NCI-H1105 treated with DMSO at 0.1 percent for 48 hours (cell line): ENCODE measurements at places on chromosomes 3 and 15.

DNA sequence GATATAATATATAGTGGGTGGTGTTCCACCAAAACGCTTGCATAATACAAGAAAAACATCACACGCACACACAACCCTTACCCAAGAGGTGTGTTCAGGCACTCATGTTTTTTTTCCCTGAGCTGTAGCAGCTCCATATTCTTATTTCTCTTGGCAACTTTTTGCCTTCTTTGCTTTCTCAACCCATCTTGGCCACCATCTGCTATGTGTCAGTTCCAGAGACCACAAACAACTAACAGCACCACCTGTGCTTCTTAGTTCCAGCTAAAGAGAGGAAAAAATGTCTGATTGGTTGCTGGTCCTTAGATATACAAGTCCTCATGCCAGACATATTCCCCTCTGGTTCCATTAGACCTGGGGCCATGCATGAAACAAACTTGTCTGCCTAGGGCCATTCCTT is 11.9 kb downstream of the ACTC1 start:
- no peak for DNase-seq

DNA sequence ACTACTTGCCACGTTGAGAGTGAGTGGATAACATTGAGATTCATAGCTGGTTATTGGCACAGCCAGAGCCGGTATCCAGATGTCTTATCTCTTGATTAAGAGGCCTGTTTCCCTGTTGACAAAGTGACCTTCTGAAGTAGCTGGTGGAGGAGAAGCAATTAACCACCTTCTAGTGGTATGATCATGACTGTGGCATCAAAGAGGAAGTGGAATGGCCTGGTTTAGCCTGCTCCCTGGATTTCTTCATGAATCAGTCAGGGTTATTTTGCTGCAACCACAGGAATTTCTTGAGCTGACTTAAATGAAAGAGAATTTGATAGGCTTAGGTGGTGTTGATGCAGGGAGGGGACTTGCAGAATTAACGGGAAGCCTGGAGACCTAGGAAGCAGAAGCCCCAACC is 398.3 kb downstream of the MFSD1 start:
- no peak for DNase-seq

DNA sequence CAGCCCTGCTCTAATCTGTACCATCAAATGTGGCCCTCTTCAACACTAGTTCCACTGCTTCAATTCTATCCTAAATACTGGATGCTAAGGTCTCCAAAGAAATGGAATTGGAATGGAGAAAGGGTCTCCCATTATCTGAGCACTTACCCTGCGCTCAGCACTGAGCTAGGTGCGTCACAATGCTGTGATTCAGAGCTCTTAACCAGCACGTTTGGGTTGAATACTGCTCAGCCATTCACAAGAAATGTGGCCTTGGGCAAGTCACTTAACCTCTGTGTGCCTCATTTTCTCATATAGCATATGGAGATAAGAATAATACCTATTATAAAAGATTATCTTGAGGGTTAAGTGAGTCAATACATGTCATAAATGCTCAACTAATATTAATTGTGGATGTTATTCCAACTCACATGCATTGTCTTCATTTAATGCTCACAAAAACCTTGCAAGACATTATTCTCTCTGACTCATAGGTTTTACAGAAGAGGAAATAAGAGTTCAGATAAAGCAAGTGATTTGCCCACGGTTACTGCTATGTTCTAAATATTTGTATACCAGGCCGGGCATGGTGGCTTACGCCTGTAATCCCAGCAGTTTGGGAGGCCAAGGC is 27.4 kb upstream of the SRGAP3 start:
- DNase-seq: no peak

DNA sequence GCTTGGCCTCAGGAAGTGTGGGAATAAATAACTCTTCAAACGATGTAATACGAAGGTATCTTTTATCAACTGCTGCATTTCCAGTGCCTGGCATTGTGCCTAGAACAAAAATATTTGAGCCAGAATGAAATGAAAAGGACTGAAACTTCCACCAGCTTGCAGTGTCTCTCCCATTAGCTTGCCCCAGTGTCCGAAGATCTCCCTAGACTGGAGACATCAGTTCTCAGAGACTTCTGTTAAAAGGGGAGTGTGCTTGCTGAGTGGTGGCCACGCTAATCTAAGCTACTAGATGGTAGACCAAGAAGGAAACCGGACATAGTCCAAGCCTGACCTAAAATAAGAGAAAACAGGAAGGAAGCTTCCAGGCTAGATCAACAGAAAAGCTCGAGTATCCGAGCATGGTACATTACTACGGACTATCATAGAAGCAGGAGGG is 28.6 kb downstream of the KCNAB1 start:
- no peak for DNase-seq

GRCh38 chr3:94310341-94311135 is 247.7 kb downstream of the NSUN3 start:
- DNase-seq: no peak

DNA sequence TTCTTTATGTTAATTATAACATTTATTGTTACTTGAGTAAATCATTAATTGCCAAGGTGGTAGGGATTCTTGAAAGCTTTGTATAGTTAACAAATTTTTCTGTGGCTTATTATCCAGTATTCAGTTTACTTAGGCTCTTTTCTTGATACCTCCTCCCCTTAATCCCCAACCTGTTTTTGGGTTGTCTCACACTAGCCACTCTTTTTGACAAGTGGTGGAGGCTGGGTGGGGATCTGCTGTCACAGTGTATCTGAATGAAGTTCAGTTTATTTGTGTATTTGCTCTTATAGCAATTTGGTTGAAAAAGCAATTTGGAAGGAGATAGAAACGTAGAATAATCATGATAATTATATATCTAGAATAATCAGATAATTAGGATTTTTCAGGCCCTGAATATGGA is 43.8 kb downstream of the STT3B start:
- DNase-seq: peak; percentile 0

DNA sequence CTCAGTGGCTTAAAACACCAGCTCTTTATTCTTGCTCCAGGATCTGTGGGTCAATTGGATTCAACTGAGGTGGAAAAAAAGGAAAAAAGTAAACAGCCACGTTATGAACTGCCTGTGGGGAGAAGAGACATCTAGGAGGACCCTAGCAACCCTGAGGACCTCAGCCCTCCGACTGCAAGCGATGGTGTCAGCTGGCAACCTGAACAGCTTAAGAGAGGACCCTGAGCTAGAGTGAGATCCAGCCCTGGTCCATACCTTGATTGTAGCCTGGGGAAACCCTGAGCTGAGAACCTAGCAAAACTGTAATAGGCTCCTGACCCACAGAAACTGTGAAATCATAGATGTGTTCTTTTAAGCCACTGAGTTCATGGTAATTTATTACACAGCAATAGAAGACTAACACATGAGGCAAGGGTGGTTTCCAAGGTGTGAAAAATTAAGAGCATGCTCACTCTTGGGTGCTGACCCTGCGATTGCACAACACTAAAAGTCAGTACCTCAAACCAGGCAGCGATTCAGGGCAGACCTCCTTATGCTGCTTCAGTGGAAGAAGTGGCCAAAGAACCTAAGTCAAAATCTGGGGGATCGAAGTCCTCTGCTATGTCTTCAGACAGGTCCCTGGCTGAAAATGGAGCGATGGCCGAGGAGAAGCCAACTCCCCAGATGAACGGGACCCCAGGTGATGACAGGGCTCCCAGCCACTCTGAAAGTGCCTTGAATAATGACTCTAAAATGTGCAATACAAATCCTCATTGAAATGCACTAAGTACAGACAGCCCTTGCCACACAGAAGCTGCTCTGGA is 57.7 kb downstream of the GASK1A start:
- DNase-seq: no peak

- no peak for DNase-seq
Observed at GRCh38 chr15:66955001-66955516, 110.3 kb upstream of the SMAD3 start.

- DNase-seq: no peak
Observed at GRCh38 chr3:101340591-101340990, 20.2 kb upstream of the IMPG2 start.

GRCh38 chr3:45907769-45908705 is 21.7 kb downstream of the CCR9 start:
- no peak for DNase-seq

DNA sequence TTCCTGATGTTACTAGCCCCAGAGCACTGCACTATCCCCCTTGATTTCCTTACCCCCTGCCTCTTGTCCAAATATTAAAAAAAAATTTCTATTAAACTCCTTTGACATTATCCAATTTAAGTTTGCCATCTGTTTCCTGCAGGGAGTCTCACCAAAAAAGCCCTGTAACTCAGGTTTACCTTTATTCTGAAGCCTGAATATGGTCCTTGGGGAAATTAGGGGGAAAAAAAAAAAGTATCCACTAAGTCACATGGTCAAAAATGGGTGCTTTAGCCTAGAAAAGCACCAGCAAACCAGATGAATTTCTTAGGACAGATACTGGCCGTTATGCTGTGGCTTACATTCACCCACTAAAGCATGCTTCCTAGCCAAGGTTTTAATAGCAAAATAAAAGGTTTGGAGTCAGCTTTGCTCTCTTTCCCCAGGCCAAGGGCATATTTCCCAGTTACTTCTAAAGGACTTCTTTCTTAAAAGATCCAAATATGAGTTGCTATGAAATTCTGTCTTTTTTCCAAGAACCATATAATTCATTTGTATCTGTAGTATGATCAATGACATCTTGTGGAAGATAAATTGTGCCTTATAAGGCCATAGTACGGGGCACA is 394.9 kb downstream of the LSAMP start:
- DNase-seq: no peak

GRCh38 chr3:68893600-68894239 is 38.6 kb downstream of the TAFA4 start:
- DNase-seq: peak; percentile 30
